ENCODE measurements at places on chromosomes 1 and 21. TPM values are rescaled to one million over a fixed set of nuclear protein-coding genes. Genes with fewer than 3 reads are reported as not detected.

GJC2 gene
- 2.4 TPM for total RNA-seq

SPRR2F gene
- not detected for total RNA-seq

LCE3D gene
- not detected for total RNA-seq

PADI6 gene
- total RNA-seq: not detected

AMY2A gene
- total RNA-seq: 0.28 TPM

AVPR1B gene
- total RNA-seq: not detected

S100A3 gene
- total RNA-seq: 12.0 TPM

GRCh38 chr1:82110366-82111254, 309.9 kb downstream of the ADGRL2 start:
- H3K4me3 ChIP-seq: no peak overlapping the region
- no peak for DNase-seq
- H3K27ac ChIP-seq: no peak overlapping the region

DNA sequence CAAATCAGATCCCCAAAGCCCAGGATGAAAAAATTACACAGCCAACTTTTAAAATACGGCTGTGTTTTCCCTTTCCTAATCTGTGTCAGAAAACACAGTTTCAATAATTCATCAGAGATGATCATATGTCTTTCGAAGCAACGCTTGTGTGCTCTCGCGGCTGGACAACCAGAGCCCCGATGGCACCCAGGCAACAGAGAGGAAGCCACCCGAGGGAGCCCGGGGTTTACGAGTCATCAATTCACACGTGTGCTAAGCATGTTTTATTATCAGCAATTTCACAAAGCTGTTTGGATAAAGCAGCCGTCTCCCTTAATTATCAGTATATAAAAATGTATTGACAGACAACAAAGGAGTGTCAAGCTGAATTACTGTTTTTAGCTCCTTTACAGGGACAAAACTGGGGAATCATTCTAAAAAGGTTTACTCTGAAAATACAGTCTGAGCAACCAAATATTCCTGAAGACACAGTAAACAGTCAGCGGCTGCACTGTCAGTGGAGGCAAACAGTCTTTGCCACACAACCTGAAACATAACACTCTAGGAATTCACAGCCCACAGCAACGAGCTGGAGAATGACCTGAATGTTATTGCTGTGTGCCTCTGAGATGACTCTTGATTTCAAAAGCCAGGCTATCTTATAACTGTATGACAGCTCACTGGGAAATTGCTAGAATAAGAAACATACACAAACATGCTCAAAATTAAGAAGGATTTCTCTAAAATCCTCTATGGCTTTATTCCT, 201.0 kb downstream of the SIPA1L2 start:
- no peak for DNase-seq
- no peak overlapping the region for H3K27ac ChIP-seq
- H3K4me1 ChIP-seq: no peaks in the 10 kb centered on the region
- H3K27me3 ChIP-seq: no peaks in the 10 kb centered on the region
- no peak overlapping the region for H3K4me3 ChIP-seq

GRCh38 chr1:181134543-181135436, 46.3 kb downstream of the IER5 start:
- H3K27me3 ChIP-seq: no peaks in the 10 kb centered on the region
- H3K27ac ChIP-seq: peak overlapping the region; percentile 78
- H3K4me3 ChIP-seq: no peak overlapping the region
- peaks cover 31% of the 10 kb centered on the region for H3K4me1 ChIP-seq
- no peaks in the 10 kb centered on the region for H3K36me3 ChIP-seq

DNA sequence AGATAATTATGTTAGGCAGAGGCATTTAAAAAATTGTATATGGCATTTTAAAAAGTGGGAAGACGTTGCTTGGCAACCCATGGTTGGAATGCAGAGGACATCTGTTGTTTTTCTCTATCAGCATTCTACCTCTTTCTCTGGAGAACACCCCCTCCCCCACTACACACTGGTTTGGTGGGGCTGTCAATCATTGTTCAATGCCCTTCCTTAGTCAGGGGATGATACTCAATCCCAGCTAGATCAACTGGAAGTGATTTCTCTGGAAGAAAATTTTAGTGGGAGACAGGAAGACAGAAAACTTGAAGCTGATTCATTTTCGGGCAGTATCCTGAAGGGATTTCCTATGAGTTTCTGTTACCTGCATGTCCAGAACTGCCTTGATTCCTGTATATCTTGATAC, 35.7 kb upstream of the CAP1 start:
- no peaks in the 10 kb centered on the region for H3K36me3 ChIP-seq
- no peak overlapping the region for H3K4me3 ChIP-seq
- no peaks in the 10 kb centered on the region for H3K4me1 ChIP-seq
- H3K27ac ChIP-seq: no peak overlapping the region
- H3K27me3 ChIP-seq: no peaks in the 10 kb centered on the region
- DNase-seq: no peak

GRCh38 chr1:223739366-223740037, 27.2 kb downstream of the CAPN2 start:
- H3K27me3 ChIP-seq: no peaks in the 10 kb centered on the region
- no peak overlapping the region for H3K4me3 ChIP-seq
- peaks cover 23% of the 10 kb centered on the region for H3K4me1 ChIP-seq
- H3K36me3 ChIP-seq: peaks cover 7% of the 10 kb centered on the region

GRCh38 chr1:152902636-152903035, 5.7 kb upstream of the IVL start:
- peaks cover 11% of the 10 kb centered on the region for H3K27me3 ChIP-seq
- no peak overlapping the region for H3K4me3 ChIP-seq
- DNase-seq: no peak
- H3K27ac ChIP-seq: no peak overlapping the region
- H3K4me1 ChIP-seq: no peaks in the 10 kb centered on the region

DNA sequence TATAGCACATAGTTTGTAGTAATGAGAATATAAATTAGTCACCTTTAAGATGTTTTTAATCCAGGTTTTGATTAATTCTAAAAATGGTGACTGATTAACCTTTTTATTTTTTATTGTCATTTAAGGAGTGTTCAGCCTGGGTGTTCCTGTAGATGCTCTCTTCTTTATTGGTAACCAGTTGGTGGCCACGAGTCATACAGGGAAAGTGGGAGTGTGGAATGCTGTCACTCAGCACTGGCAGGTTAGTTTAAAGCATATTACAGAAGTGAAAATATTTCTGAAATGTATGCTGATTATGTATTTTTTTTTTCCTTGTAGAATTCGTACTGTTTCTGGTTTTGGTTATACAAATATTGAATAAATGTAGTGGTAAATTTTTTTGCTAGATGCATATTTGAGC, 28.1 kb downstream of the KCTD3 start:
- no peaks in the 10 kb centered on the region for H3K4me1 ChIP-seq
- DNase-seq: no peak
- H3K4me3 ChIP-seq: no peak overlapping the region
- H3K36me3 ChIP-seq: peaks cover 11% of the 10 kb centered on the region

DNA sequence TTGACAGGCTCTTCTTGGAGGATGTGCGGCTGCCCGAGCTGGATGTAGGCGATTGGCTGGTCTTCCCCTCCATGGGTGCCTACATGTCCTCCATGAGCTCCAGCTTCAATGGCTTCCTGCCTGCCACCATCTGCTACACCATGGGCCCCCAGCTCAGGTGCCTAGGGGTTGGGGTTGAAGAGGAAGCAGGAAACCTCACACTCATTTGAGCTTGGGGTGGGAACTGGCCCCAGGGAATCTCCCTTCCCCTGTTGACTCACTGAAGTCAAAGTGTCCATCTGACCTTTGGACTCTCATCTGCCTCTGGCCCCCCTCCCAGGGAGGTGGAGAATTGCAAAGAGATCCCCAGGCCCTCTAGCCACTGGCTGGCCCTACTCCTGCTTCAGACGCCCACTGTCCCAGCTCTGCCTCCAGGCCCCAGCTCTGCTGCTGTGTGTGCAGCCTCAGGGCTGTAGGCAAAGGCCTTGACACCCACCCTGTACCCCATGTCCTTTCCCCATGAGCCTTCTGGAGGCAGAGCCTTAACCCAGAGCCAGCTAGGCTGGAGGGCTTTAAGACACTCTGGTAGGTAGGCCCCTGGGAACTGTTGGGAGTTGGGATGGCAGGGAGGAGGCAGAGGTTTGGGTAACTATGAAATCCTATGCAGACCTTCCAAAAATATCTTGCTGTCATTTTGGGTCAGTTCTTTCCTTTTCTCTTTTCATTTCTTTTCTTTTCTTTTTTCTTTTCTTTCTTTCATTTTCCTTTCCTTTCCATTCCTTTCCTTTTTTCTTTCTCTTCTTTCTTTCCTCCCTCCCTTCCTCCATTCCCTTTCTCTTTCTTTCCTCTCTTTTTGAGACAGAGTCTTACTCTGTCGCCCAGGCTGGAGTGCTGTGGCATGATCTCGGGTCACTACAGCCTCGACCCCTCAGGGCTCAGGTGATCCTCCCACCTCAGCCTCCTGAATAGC, 66.9 kb upstream of the TINAGL1 start:
- H3K27ac ChIP-seq: no peak overlapping the region
- no peak overlapping the region for H3K4me3 ChIP-seq
- no peak for DNase-seq
- no peaks in the 10 kb centered on the region for H3K36me3 ChIP-seq
- H3K27me3 ChIP-seq: no peaks in the 10 kb centered on the region
- no peaks in the 10 kb centered on the region for H3K4me1 ChIP-seq

GRCh38 chr1:66295803-66296202, 238.2 kb upstream of the SGIP1 start:
- DNase-seq: no peak
- H3K27ac ChIP-seq: no peak overlapping the region
- no peaks in the 10 kb centered on the region for H3K36me3 ChIP-seq
- H3K27me3 ChIP-seq: no peaks in the 10 kb centered on the region
- no peaks in the 10 kb centered on the region for H3K4me1 ChIP-seq

DNA sequence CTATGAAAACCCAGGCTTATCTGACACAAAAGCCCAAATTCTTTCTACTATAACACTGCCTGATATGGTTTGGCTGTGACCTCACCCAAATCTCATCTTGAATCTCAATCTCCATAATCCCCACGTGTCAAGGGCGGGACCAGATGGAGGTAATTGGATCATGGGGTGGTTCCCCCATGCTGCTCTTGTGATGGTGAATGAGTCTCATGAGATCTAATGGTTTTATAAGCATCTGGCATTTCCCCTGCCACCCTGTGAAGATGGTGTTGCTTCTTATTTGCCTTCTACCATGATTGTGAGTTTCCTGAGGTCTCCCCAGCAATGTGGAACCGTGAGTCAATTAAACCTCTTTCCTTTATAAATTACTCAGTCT, 123.3 kb upstream of the USP24 start:
- no peak overlapping the region for H3K4me3 ChIP-seq
- no peaks in the 10 kb centered on the region for H3K4me1 ChIP-seq

DNA sequence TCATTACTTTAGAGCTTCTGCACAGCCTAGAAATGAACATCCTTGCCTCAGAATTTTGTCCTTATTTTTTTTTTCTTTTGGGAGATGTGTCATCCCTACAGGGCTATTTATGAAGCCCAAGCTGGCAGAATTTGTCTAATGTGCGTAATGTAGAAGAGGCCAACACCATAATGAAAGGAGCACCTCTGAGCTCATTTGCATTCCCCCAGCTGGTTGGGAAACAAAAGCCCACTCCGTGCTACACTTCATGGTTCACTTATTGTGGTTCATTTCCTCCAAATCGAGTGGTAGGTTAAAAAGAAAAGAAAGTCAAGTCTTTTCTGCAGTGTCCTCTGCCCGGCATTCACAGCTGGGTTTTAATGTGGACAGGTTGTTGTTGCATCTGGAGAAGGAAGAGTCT, 73.5 kb downstream of the KAZN start:
- no peaks in the 10 kb centered on the region for H3K36me3 ChIP-seq
- H3K27me3 ChIP-seq: peaks cover 2% of the 10 kb centered on the region
- H3K27ac ChIP-seq: no peak overlapping the region
- no peaks in the 10 kb centered on the region for H3K4me1 ChIP-seq

DNA sequence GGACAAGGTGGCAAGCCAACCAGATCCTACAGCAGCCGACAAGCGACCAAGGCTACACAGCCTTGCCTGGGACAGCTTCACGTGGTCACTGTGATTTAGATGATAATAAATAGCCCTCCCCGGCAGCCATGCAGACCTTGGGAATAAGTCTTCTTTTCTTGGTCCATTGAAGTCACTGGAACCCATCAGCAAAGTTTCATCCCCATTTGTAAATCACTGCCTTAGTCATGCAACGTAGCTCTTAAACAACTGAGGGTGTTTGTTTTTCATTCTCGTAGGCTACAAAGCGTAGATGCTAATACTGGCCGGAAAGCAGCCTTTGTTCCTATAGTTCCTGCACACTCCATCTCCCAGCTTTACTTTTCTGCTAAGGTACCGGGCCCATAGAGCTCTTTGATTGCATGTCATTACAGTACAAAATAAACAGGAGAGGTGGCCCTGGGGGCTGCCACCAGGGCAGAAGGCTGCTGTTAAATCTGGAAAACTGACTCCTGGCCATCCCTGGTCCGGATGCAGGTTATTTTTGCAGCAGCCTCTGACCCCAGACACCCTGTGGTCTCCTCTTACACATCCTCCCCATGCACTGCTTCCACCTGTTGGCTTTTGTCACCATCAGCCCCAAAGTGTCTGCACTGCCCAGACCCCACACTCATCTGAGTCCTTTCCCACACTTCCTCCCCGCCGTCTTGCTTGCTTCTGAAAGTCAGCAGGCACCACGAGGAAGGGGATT, 105.5 kb downstream of the TOMM20 start:
- no peak overlapping the region for H3K4me3 ChIP-seq
- no peaks in the 10 kb centered on the region for H3K27me3 ChIP-seq
- no peak for DNase-seq
- peak overlapping the region; percentile 86 for H3K27ac ChIP-seq
- peaks cover 26% of the 10 kb centered on the region for H3K4me1 ChIP-seq

- no peak overlapping the region for H3K4me3 ChIP-seq
- H3K36me3 ChIP-seq: no peaks in the 10 kb centered on the region
- no peak for DNase-seq
- no peaks in the 10 kb centered on the region for H3K27me3 ChIP-seq
Measured at GRCh38 chr1:225940385-225941151, 452 bp downstream of the LEFTY2 start.

GRCh38 chr1:240823357-240823756, 211.4 kb upstream of the GREM2 start:
- no peak overlapping the region for H3K27ac ChIP-seq
- no peaks in the 10 kb centered on the region for H3K36me3 ChIP-seq
- H3K4me3 ChIP-seq: no peak overlapping the region
- H3K27me3 ChIP-seq: no peaks in the 10 kb centered on the region
- DNase-seq: no peak

- DNase-seq: no peak
- no peak overlapping the region for H3K4me3 ChIP-seq
- no peaks in the 10 kb centered on the region for H3K4me1 ChIP-seq
- no peaks in the 10 kb centered on the region for H3K36me3 ChIP-seq
Measured at GRCh38 chr1:160046494-160047110, 14.8 kb upstream of the PIGM start.

GRCh38 chr1:236534151-236534651, 10.4 kb downstream of the LGALS8 start:
- peaks cover 47% of the 10 kb centered on the region for H3K4me1 ChIP-seq
- peak overlapping the region; percentile 64 for H3K27ac ChIP-seq
- no peak for DNase-seq
- H3K4me3 ChIP-seq: no peak overlapping the region
- H3K36me3 ChIP-seq: peaks cover 33% of the 10 kb centered on the region

Data from Panc1 (cell line).